Liver (tissue), 10 donors: ENCODE measurements at places on chromosomes 3 and 15.

DNA sequence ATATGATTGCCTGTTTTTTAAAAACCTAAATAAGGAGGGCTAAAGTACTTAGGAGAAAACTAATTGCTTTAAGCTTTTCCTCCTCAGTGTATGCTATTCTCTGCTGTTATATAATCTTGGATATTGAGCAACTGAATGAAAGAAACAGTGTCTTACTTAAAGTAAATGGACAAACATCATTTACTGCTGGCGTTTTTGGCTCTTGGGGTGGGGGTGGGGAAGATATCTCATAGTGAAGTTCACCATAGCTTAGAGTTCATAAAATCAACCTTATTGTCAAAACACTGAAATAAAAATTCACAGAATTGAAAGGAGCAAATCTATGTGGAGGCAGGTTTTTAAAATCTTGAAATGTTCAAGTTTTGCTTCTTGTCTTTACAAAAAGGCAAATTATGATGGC is 256.4 kb upstream of the SOX2 start:
- DNase-seq: no peak

DNA sequence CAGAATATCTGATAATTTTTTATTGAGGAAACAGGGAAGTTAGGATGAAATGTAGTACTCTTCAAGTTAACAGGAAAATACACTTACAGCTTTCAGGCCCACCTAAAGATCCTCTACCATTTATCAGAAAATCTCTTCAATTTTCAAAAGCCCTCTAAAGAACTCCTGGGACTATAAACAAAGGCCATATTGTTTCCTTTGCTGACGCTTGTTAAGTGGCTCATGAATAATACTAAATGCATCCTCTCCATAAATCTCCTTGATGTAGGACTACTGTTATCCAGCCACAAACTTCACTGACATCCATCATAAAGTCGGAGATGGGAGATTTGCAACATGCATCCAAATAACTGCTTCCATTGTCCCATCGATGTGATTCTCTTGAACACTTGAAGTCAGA is 326.5 kb downstream of the ZIC1 start:
- no peak for DNase-seq

DNA sequence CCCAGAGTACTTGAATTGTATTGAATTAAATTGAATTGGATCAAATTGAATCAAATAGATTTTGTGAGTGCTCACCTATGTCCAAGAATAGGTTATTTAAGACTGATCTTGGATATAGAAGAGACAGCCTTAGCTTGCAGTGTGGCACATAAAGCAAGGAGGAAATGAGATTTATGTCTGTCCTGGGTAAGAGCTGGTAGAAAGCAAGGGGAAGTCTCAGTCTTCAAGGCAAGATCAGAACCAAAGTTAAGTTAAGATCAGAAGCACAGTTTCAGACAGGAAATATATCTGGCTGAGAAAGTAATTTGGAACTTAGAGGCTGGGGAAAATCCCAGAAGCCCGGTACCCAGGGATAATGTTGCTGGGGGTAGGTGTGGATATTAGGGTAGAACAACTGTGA is 244.4 kb upstream of the ARPP21 start:
- no peak for DNase-seq

DNA sequence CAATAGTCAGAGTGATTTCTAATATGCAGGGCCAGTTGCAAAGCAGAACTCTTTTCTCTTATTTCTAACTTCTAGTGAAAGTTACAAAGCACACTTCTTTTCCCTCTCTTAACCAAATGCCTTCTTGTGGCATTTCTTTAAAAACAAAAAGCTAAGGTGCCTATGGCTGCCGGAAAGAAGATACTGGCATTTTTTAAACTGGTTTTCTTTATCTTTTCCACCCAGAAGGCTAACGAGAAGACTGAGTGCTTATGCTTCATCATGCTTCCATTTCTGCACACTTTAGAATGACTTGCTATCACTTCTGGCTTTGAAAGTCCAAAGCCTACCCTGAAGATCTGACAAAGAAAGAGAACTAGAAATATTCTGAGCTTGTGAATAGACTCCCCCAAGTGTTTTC is 141.3 kb downstream of the P2RY1 start:
- DNase-seq: no peak

DNA sequence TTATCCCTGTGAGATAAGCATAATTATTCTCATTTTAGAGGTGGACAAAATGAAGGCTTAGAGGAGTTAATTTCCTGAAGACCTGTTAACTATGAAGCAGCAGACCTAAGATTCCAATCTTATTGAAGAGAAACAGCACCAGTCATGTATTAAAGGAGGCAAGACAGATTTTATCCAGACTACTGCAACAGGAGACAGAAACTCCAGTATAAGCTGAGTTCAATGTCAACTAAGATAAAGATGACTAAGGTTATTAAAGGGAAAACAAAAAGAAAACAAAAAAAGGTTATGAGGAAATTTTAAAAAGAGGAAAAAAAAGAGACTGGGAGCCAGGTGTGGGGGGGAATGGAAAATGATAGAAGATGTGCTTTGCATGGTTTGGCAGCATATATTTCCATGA is 707.7 kb upstream of the NR2F2 start:
- DNase-seq: no peak

- no peak for DNase-seq
Measured at GRCh38 chr3:30162579-30162978, 443.8 kb upstream of the TGFBR2 start.

DNA sequence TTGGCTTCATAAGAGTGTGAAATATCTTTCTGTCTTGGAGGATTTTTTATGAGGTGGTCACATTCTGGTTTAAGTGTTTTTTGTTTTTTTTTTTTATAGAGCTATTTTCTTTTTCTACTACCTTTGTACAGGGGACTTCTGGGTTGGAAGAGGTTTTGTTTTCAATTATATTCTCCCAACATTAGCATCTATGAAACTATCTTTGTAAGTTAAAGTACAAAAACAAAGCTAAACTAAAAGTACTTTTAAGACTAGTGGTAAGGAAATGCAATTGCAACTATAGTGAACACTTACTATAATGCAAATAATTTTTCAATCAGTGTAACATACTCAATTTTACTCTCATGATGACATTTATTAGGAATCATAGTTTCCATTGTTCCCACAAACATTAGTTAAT is 688.2 kb downstream of the SI start:
- DNase-seq: no peak

GRCh38 chr3:13658681-13659080 is 109.8 kb downstream of the FBLN2 start:
- no peak for DNase-seq

DNA sequence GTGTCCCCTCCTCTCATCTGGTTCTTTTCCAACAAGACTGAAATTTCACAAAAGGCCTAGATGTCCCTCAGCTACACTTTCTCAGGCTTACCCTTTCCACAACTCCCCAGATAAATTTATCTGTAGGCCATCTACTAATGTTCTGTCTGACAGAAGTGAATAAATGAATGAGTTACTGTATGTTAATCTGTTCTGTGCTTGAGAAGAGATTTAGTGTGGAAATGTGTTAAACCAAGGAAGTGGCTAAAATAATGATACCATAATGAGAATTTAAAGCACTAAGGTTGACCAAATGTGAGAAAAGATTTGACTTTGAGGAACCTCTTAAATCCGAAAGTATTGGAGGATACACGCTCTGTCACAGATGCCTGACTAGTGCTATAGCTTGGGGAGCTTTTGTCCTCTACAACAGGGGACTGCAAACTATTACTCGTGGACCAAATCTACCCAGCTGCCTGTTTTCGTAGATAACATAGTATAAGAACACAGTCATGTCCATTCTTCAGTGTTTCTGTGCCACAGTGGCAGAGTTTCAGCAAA is 74.8 kb upstream of the P2RY1 start:
- DNase-seq: no peak

GRCh38 chr3:18847583-18848197 is 300.6 kb upstream of the KCNH8 start:
- no peak for DNase-seq

DNA sequence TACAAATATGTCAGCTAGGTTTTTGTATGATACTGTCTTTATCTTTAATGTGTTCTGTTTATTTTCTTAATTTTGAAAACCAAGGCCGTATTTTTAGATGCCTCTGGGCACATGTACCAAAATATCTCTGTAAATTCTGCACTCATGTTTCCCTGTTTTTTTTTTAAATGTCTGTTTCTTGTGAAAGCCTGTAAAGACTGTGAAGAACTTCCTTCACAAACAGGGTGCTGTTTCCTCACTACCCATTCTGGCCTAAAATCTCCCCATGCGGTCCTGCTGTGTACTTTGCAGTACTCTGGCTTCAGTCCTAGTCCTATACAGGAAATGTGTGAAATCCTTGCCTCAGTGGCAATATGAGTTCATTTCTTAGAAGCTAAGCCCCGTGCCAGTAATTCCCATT is 133.4 kb upstream of the ZBTB20 start:
- DNase-seq: no peak

- no peak for DNase-seq
Measured at GRCh38 chr15:25965326-25965725, 102.2 kb upstream of the ATP10A start.

- DNase-seq: no peak
Measured at GRCh38 chr3:128473180-128473519, 6.5 kb upstream of the DNAJB8 start.

GRCh38 chr3:10106919-10107318 is 1.1 kb downstream of the FANCD2OS start:
- no peak for DNase-seq

- no peak for DNase-seq
Measured at GRCh38 chr3:72065872-72066641, 281.1 kb upstream of the PROK2 start.

- DNase-seq: no peak
Measured at GRCh38 chr15:93089727-93090305, 805 bp upstream of the RGMA start.

DNA sequence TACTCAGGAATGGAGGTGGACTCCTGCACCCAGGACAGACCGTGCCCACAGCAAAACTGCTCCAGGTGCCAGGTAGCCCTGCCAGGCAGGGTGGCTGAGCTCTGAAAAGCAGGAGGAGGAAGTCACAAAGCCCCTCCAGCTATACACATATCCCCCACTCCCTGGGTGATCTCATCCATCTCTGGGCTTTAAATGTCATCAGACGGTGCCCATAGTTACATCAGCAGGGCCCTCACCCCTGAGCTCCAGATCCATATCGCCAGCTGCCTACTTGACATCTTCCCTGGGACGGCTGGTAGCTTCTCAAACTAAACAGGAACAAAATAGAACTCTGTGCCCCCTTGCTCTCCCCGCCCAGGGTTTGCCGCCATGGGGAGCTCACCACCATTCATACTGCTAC is 87.7 kb downstream of the MEGF11 start:
- DNase-seq: no peak

GRCh38 chr3:182793663-182794454 is 555 bp downstream of the ATP11B start:
- peak; percentile 67 for DNase-seq

DNA sequence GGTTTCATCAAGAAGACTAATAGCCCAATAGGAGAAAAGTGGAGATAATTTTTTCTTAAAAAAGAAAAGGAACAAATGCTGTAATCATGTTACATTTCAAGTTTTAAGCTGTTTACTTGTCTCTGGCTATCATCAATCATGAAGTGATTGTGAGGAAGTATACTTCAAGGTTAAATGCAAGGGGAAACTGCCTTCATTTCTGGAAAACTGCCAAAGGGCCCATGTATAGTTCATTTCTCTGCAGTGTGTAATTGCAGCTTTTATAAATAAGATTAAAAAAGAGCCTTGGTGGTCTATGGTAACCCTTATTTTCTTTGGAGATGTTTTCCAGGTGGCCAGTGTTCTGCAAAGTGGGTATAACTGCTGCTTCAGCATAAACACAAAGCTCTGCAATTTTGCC is 101.9 kb downstream of the GRM7 start:
- no peak for DNase-seq

GRCh38 chr3:121667333-121667732 is 6.6 kb upstream of the HCLS1 start:
- DNase-seq: no peak

DNA sequence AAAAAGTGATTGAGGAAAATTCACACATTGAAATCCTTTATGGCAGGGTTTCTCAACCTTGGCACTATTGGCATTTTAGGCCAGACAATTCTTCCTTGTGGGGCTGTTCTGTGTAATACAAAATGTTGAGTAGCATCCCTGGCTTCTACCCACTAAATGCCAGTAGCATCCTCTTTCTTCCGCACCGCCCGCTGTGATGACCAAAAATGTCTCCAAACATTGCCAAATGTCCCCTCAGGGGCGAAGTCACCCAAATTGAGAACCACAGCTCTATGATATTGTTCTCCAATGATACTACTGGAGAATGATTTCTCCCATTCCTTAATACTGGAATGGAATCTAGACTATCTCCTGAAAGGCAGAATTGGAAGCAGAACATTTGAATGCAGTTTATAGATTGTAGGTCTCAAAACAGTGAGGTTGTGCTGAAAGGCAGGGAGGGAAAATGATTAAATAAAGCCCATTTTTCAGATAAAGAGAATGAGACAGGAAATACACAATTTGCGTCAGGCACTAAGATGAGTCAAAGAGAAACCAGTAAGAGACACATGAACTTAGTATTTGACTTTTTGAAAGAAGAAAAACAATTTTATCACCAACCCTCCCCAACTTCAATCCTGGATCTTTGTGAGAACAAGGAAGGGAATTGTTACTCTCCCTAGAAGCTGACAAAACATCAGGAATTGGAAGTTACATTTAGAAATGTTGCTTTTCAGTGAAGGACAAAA is 101.6 kb upstream of the TNIK start:
- no peak for DNase-seq

- DNase-seq: no peak
Measured at GRCh38 chr3:6605227-6605626, 255.7 kb upstream of the GRM7 start.

GRCh38 chr3:55623786-55624185 is 136.7 kb upstream of the WNT5A start:
- no peak for DNase-seq

- no peak for DNase-seq
Measured at GRCh38 chr3:29949131-29949530, 657.3 kb upstream of the TGFBR2 start.

- DNase-seq: no peak
Measured at GRCh38 chr15:88590759-88591158, 30.4 kb upstream of the AEN start.

GRCh38 chr3:56196700-56197099 is 271.6 kb downstream of the ERC2 start:
- DNase-seq: no peak

DNA sequence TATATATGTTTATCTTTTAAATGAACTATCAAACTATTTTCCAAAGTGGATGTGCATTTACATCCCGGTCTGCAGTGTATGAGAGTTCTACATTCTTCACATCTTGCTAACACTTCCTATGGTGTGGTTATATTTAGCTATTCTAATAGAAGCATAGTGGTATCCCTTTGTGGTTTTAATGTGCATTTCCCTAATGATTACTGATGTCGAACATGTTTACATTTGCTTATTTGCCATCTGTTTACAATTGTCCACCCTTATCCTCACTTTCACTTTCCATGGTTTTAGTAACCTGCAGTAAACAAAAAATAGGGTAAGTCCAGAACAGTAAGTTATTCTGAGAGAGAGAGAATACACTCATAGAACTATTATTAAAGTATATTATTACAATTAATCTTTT is 360.5 kb upstream of the NAALADL2 start:
- DNase-seq: no peak

GRCh38 chr15:80618685-80619400 is 76.3 kb upstream of the ABHD17C start:
- DNase-seq: no peak
